ENCODE measurements at places on chromosomes 13 and 19.

- DNase-seq, result no peak
These were observed 112.3 kb downstream of the COL4A2 start for GRCh38 chr13:110419381-110419791.

DNA sequence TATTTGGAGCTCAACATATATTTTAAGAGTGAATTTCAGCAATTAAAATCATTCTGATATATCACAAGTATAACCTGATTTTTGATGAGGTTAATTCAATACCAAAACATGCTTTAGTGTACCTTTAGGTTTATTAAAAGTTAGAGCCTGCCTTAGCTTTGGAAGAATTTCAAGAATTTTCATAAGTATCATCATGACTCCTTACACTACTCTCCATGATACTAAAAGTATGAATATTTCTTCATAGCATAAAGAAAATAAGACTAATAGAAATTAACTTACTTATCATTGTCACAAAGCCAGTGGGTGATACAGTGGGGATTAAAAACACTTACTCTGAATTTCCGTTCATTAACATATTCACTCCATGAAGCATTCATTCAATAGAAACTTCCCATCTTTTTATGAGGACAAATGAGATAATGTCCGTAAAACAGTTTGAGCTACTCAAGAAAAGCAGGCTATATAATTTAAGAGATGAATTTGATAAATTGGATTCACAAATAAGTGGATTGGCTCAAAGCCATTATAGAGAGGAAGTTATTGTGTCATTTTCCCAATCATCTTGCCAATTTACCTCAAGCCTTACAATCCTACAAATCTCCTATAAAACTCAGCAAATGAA lies 214.0 kb downstream of the PCDH9 start:
- no peak for DNase-seq

DNA sequence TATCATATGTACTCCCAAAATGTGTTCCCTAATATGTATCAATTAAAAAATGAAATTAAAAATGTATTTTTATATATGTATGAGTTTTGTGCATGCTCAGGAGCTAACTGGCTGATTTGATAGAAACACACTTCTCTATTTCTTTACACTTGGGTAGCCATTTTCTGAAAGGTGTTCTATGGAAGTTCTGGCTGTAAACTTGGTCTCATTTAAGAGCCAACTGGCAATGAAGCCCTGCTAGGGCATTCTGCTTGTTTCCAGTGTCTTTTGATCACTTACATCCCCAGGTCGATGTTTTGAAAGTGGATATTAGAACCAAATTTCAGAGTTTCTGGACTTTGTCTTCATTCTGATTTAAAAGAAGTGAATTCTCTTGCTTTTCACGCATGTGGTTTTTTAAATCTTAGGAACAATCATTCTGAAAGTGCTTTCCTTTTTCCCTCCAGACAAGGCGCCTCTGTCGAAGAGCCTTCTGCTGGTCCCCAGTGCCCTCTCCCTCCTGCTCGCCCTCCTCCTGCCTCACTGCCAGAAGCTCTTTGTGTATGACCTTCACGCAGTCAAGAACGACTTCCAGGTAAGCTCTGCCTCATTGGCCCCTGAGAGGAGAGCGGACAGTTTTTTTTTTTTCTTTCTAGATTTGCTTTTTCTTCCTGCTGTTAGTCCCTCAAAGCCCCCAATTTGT lies 20.1 kb downstream of the GPR18 start:
- DNase-seq, result no peak

GRCh38 chr13:90311929-90312328 lies 1035.6 kb upstream of the MIR17HG start:
- no peak for DNase-seq

DNA sequence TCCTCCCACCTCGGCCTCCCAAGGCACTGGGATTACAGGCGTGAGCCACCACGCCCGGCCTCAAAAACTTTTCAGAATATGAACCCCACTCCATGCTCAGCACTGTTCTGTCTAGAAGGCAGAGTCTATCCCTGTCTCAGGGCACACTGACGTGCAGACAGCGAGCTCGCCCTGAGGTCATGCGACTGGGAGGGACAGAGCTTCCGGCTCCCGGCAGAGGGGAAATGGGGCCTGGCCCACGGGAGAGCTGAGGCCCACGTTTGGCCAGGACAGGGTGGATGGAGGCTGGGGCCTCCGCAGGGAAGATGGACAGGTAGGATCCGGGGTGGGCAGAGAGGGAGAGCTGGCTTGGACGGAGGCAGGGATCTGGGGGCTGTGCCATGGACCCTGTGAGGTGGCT lies 2.8 kb upstream of the AZU1 start:
- DNase-seq, result no peak

- DNase-seq, result no peak
These were observed 8.5 kb downstream of the RPL21 start for GRCh38 chr13:27259831-27260230.

- peak; percentile 83 for DNase-seq
These were observed 3.7 kb downstream of the USHBP1 start for GRCh38 chr19:17260842-17261325.

DNA sequence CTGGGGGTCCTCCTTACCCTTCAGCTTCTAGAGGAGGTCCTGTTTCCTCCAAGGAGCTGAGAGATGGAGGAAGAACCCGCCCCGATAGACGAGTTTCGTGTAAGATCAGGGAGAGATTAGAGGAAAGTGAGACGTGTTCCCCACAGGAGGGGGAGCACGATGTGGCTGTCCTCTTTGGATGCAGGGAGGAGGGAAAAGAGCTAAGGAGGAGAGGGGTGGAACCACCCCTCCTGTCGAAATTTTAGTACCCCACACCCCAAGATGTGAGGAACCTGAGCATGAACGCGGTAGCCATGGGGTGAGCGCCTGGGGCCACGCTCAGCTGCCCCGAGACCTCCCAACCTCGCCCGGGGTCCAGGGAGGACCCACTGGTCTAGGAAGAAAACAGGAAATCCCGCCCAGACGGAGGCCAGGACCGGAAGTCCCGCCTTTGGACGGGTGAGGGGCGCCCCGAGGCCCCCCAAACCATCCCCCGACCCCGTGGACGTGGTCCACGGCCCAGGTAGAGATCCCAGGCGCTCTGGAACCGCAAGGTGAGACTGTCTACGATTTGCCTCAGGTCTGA lies 1.2 kb downstream of the AKT1S1 start:
- no peak for DNase-seq

- DNase-seq, result peak; percentile 5
These were observed 36.0 kb upstream of the RNF17 start for GRCh38 chr13:24727731-24728601.

DNA sequence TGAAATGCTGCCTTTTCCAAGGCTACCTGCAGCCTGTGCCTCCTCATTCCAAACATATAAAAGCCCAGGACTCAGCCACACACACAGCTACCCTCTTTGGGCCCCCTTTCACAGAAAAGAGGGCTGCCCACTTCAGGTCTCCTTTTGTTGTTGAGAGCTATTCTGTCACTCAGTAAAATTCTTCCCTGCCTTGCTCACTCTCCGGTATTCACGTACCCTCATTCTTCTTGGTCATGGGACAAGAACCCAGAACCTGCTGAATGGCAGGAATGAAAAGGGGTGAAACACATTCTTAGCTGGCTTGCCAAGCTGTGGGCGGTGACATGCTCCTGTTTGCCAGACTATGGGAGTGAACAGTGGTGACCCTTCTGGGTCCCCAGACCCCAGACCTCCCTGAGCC lies 338.0 kb upstream of the ATXN8OS start:
- no peak for DNase-seq

DNA sequence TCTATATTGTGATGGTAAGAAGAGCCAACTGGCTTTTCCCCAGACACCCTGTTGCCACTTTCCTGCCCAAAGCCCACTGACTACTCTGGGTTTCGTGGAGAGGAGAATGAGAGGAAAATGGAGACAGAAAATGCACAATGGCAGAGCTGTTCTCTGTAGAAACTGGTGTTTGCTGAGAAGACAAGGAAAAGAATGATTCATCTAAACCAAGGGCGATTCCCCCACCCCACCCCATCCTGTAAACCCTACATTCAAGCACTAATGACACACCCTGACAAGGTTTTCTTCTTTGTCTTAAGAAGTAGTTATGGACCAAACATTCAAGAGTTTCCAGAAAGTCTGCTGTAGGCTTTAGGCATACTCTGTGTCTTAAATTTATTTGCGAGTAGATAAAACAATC lies 68.8 kb downstream of the DOCK9 start:
- DNase-seq, result no peak

DNA sequence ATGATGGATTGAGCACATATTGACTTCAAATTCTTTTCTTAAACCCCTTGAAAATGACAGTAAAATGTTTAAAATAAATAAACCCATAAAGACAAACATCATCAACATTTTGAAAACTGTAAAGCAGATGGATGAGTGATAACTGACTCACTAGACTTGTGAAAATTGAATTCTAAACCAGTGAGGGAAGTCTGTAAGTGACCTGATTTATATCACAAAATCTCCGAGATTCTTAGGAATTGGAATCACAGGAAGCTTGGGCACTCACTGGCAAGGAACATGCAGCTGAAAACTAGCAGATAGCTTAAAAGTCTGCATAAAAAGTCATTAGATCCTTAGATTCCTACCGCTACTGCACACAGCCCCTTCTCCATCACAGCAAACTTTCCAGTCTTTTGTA lies 51.3 kb upstream of the TSC22D1 start:
- no peak for DNase-seq

GRCh38 chr13:53060840-53061490 lies 32.4 kb downstream of the OLFM4 start:
- no peak for DNase-seq

- no peak for DNase-seq
These were observed 664 bp downstream of the MAST3 start for GRCh38 chr19:18097993-18098890.
